Upper lobe of left lung (tissue), 6 donors: ENCODE measurements at places on chromosomes 6 and 20.

- DNase-seq = no peak
Observed at GRCh38 chr6:135230711-135231468, 49.8 kb downstream of the MYB start.

- no peak for DNase-seq
Observed at GRCh38 chr6:114638341-114638740, 295.5 kb upstream of the HS3ST5 start.

DNA sequence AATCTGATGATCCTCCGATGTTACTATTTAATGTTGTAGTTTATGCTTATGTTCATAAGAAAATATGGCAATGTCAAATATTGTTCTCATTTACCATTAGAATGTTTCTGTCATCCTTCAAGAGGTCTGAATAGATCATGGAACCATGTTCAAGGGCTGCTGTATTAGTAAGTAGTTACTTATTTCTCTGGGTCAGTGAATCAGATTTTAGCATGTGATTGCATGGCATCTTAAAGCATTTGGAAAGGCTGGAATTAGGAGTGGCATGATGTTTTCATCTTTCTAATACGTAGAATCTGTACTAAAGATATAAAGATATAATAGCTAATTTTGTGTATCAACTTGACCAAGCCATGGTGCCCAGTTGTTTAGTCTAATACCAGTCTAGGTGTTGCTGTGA, 40.5 kb upstream of the NKX2-4 start:
- no peak for DNase-seq

GRCh38 chr6:167746975-167747374, 79.7 kb upstream of the AFDN start:
- no peak for DNase-seq

DNA sequence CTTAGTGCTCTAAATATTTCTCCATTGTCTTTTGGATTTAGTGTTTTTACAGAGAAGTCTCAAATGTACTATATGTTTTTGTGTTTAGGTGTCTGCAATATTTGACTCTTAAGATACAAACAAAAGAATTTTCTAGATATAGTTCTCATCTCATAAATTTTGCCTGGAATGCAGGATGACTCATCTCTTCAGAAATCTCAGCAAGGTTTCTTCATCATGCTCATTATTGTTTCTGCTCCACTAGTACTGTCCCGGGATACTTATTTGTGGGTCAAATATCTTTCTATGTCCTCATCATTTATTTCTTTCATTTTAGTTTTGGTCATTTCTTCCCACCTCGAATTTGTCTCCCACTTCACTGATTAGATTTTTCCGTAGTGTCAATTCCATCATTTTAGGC, 9.5 kb downstream of the AHI1 start:
- no peak for DNase-seq

DNA sequence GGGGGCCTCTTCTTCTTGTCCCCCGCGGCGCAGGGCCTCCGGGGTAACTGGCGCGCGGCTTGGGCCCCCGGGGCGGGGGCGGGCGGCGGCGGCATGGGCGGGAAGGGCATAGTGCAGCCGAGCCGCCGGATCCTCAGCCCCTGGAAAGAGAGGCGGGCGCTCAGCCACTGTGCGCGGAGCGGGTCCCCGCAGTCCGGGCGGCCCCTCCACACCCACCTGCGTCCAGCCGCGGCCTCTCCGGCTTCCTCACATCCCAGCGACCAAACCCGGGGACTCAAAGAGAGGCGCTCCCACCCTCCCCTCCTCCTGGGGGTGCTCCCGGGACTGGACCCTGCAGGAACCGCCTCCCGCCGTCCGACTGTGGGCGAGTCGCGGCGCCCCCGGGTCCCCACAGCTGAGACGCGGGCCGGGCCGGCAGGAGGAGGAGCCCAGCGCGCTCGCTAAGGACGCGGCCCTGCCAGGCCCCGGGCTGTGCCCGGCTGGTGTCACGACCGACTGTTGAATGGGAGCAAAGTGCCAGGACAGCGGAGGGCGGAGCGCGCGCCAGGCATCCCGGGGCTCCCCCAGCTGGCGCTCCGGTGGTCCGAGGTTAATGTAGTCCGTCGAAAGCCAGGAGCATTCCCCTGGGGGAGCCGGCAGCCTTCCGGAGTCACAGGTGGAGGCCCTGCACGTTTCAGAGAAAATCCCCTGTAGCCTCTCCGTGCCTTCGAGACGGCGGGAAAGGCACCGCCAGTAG, at the start of gene PRR18:
TSS of gene PRR18 (minus strand) at position 360 of the 736 bp plus-strand sequence. CDS start at position 110, 250 bp downstream.
- peak; percentile 89 for DNase-seq

DNA sequence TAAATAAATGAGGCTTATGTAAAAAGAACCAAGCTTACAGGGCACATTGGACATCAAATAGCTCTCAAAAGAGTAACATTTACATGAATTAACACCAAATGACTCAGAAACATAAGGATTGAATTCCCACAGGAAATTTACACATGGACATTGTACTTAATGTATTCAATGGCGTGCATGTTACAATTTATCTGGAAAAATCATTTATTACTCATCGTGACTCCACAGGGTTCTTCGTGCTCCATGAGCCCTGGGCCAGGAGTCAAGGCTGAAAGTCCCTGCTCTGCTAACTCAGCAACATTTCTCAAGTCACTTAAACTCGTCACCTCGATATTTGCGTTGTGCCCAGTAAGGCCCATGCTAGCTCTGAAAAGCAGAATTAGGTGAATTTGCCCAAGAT, 158.5 kb downstream of the PHACTR1 start:
- no peak for DNase-seq

GRCh38 chr6:129835691-129836090, 25.4 kb downstream of the TMEM244 start:
- DNase-seq = peak; percentile 6
